WERI-Rb-1 (cell line): ENCODE measurements at places on chromosomes 16 and 17.

DNA sequence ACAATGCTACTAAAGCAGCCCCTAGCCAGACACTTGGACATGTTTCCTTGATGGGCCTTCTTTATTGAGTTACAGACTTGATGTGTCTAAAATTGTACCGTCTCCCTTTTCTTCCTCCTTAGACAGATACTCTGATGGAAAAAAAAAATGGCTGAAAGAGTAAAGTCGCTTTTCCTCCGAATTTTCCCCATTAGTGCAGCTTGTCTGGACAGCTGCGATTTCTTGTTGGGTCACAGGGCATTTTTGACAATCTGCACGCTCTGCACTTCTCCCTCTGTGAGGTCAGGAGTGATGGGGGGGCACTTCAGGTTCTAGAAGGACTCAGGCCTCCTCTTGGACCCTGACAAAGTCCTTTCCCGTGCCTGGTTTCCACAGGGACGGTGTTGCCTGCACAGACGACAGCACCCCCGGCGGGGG, 968 bp upstream of the PRKAR1A start:
- DNase-seq = no peak

GRCh38 chr16:16996827-16997226, 473.9 kb downstream of the XYLT1 start:
- no peak for DNase-seq

- DNase-seq = no peak
These were observed 279.6 kb downstream of the HS3ST3A1 start for GRCh38 chr17:13321951-13322701.

GRCh38 chr17:74865504-74866197, 6.0 kb upstream of the GRIN2C start:
- DNase-seq = peak; percentile 59

GRCh38 chr17:68792042-68792685, 163.0 kb downstream of the ABCA8 start:
- no peak for DNase-seq

DNA sequence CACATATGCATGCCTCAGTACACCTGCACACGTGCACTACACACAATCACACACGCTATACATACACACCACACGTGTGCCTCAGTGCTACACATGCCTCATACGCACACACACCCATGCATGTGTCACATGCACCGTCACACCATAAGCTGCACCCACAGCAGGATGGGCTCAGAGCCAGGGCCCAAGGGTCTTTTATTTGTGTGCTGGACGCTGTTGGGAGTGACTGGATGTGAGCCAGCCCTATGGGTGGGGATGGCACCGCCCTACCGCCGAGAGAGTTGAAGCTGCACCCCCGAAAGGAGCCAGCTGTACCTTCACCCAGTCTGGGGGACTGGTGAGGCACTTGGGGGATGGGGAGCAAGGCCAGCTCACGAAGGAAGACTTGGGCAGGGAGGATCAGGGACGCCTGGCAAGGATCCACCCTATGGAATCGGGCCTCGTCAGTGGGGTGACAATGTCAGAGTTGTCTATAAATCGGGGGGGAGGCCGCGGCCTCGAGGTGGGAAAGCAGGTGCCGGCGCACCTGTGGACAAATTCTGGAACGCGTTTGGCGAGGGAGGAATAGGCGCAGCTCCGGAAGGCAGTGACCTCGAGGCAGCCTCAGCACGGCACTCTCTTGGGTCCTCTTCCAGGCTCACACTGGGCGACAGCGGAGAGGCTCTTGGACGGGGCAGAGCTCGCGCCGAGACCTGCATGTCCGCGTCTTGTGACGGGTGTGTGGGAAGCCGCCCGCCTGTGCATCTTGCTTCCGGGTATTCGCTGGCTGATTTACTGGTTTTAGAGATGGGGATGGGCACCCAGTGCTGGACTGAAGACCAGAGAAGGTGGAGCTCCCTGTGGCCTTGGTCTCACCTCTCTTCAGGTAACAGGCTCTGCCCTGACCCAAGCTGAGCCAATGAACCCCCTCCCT, 7.3 kb downstream of the RGS11 start:
- no peak for DNase-seq

GRCh38 chr17:6241996-6242395, 171.8 kb downstream of the WSCD1 start:
- peak; percentile 30 for DNase-seq

- DNase-seq = peak; percentile 61
These were observed 22.3 kb downstream of the CD300LF start for GRCh38 chr17:74690409-74690825.

DNA sequence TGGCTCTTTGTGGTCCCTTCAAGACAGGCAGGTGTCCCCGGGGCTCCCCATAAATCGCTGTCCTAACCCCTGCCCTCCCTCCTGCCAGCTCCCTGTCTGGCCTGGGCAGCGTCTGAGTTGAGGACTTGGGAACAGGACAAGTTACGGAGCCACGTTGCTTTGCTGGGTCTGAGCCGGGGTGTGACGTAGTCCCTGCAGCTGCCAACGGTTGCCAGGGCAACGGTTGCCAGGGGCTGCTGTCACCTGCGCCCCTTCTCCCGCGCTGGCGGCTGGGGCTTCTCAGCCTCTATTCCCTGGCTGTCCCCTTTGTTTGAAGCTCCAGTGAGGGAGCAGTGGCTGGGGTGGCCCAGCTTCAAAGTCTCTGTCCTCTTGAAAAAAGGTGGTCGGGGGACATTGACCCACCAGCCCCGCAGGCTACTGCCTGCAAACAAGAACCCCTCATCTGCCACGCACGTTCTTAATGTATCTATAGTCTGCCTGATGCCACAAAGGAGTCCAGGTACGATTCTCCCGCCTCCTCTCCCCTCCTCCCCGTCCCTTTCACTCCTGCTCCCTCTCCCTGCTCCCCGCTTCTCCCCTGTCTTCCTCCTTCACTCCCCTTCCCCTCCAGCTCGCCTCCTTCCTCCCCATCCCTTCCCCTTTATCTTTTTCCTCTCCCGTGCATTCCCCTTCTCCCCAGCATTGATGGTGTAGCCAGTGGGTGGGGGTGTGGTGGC, 10.9 kb downstream of the ADGRG1 start:
- no peak for DNase-seq

GRCh38 chr17:59160157-59161025, 4.8 kb downstream of the PRR11 start:
- no peak for DNase-seq

GRCh38 chr17:79949656-79950209, 85.9 kb downstream of the TBC1D16 start:
- peak; percentile 6 for DNase-seq

- DNase-seq = no peak
These were observed 1.4 kb downstream of the CYB5D2 start for GRCh38 chr17:4144422-4144747.

DNA sequence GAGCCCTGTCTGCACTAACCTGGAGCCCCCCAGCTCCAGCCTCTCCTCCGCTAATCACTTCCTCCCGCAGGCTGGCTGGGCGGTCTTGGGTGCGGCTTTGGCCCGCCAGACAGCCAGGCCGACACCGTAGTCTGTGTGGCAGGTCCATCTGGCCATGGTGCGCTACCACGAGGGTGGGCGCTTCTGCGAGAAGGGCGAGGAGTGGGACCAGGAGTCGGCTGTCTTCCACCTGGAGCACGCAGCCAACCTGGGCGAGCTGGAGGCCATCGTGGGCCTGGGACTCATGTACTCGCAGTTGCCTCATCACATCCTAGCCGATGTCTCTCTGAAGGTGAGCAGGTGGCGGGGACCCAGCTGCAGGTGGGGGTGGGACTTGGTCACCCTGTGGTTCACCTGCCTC, 30.7 kb upstream of the POLR3E start:
- no peak for DNase-seq

GRCh38 chr17:49443862-49444261, 29.2 kb upstream of the PHB1 start:
- no peak for DNase-seq

GRCh38 chr17:7060165-7060891, 16.4 kb upstream of the SLC16A11 start:
- DNase-seq = no peak
